ENCODE measurements at places on chromosomes 11 and 22. TPM values are rescaled to one million over a fixed set of nuclear protein-coding genes. Genes with fewer than 3 reads are reported as not detected.
A peak's percentile ranks its signal among the peaks of the same experiment; 100 is the strongest.

DNA sequence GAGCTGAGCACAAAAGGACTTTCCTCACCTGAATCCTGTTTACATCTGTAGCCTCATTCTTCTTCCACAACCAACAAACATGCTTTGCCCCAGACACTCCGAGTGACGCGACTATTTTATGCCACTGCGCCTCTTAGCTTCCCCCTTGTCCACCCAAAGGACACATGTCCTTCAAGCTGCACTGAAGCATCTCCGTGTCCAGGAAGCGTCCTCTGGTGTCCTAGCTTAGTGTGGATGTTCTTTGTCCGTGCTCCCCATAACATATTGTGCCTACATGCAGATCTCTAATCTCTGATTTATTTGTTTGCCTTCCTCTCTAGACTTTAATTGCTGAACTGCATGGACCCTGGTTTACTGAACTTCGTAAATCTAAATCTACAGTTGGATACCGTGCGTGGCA is 20.1 kb upstream of the CECR2 start:
- no peak for DNase-seq

- DNase-seq: no peak
Measured at GRCh38 chr11:134405841-134406240, 6.2 kb downstream of the B3GAT1 start.

The IZUMO1R gene
- not detected for total RNA-seq

The TEX12 gene
- total RNA-seq: not detected

DNA sequence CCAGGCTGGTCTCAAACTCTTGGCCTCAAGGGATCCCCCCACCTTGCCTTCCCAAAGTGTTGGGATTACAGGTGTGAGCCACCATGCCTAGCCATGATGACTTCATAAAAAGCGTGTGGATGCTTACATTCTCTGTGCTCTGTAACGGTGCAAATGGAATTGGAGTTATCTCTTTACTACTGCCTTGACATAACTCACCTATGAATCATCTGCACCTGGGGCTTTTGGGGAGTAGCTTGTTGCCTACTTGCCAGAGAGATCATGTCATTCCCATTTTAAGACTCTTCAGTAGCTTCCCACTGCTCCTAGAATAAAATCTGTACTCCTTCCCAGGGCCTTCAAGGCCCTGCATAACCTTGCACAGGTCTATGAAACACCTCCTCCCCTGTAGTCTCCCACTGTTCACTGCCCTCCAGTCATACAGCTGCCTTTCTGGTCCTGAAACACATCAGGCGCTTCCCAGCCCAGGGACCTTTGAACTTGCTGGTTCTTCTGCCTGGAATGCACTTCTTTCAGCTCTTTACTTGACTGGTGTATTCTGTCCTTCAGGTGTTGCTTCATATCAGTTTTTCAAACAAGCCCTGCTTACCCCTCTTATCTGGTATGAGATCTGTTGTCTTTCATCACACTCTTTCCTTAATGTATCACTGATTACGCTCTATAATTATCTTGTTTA is 19.6 kb upstream of the MOGAT2 start:
- DNase-seq: peak; percentile 47

- DNase-seq: peak; percentile 95
Measured at GRCh38 chr22:19806213-19807160, 45.9 kb downstream of the TBX1 start.

- DNase-seq: peak; percentile 59
Measured at GRCh38 chr11:94747601-94748041, 20.5 kb upstream of the AMOTL1 start.

GRCh38 chr11:132943706-132944568 is 588.4 kb downstream of the OPCML start:
- no peak for DNase-seq

The CAVIN3 gene
- 69.9 TPM for total RNA-seq

DNA sequence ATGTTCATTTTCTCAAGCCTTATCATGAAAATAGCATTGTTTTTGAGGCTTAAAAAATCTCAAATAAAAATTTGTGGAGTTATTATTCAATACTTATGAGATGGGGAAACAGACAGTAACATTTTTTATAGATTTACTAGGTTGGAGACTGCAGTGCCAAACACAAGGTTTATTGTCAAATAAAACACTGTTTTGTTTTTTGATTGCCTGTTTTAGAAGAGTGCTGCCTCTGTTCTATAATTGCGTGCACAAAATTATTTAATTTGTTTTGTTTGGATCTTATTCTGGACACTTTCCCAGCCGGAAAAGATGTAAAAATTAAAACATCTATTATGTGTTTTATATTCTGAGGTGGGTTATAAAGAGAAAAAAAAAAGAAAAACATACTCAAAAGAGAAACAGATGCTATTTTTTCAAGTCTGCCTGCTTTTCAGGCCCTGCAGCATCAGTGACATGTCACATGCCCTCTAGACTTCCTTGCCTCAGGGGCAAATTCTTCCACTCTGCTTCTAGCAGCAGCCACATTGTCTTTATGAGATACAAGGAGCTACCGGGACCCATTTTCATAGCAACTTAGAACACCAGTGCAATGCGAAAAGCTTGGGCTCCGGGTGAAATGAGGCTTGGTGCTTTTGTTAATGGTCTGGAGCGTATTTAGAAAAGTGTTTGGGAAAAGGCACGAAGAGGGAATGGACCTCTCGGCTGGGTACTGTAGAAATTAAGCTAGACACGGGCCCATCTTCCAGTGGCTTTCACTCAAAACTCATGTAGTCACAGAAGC is 77.5 kb downstream of the EFCAB6 start:
- no peak for DNase-seq

The PACSIN3 gene
- 67.0 TPM for total RNA-seq

- DNase-seq: peak; percentile 97
Measured at GRCh38 chr22:38171927-38172831, 9.5 kb downstream of the PLA2G6 start.

DNA sequence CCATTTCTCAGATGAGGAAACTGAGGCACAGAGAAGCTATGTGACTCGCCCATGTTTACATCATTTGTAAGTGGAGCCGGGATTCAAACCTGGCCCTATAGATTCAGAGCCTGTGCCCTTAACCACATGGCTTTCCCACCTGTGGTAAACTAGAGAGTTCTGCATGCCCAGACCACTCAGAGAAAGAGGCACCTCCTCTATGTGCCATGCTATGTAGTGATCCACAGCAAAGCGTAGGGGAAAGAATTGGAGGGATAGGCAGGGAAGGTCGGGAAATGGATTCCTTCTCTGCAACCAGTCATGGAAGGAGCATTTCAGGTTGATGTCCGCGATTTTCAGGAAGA is 15.4 kb upstream of the POU2AF2 start:
- no peak for DNase-seq

GRCh38 chr11:82871646-82872045 is 28.6 kb downstream of the PRCP start:
- DNase-seq: no peak

The OVOL1 gene
- not detected for total RNA-seq

The GTSE1 gene
- 19.9 TPM for total RNA-seq

DNA sequence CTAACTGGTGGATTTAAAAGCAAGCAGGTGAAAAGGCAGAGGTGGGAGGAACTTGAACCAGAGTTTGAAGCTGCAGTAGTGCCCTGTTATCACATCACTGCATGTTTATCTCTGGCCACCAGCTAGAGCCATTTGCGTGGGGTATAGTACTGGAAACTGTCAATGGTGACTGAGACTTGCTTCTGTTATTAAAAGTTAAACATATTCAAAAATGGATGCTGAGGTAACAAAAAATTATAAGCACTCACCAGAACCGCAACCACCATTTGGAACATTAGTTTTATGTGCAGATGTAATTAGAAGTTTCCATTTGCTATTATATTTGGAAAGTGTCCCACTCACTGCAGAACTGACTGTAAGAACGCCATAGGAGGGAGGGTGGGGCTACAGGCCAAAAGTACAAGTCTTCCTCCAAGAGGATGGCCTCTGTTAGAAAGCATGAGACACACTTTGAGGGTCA is 1.2 kb upstream of the CD59 start:
- DNase-seq: no peak

DNA sequence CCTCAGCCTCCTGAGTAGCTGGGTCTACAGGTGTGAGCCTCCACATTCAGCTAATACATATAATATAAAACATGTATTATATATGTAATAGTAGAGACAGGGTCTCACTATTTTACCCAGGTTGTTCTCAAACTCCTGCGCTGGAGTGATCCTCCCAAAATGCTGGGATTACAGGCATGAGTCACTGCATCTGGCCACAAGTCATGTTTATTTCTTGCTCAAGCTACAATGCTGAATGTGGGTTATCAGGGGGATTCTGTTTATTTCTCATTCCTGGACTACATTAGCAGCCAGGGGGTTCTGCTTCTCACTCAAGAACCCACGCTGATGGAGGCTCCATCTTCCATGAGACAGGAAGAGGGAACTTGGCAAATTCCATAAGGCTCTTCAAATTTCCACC is 24.8 kb downstream of the FOLR3 start:
- DNase-seq: no peak

DNA sequence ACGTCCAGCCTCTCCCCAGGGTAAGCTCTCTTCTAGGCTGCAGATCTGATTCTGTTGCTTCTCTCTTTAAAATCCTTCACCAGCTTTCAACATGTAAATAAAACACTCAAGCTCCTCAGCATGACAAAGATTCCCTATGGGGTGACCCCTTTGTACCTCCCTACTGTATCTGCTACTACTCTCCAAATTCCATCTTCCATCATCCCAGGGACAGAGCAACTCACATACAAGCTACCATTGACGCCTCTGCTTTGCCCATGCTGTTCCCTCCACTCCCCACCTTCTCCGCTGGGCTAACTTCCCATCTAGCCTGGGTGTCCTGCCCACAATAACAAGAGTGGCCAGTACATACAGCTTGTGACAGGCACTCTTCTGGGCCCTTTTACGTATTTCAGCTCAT is 207.5 kb upstream of the ZBED5 start:
- no peak for DNase-seq

DNA sequence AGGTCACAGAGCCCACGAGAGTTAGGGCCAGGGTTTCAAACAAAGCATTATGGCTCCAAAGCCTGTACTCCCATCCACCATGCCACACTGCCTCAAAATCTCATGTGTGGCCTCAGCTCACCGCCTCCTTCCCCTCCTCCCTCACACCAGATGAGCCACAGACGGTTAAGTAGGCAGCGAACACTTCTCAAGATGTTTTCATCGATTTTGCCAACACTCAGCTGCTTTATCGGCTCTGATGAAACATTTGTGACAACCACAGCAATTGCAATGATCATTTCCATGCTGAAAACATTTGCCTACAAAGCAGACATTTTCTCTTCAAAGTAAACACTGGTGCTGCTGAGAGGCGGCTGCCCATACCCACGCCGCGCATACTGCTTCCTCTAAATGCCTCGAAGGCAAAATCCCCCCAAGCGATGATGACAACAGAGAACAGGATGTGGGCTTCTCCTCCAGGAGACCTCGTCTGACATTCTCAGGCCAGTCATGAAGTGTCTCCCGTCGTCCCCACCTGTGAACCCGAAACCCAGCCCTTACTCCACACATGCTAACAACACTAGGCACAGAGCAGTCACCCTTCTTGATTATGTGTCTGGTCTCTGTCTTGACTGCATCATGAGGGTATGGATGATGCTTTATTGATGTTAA is 599.2 kb downstream of the SOX6 start:
- no peak for DNase-seq

GRCh38 chr11:19442554-19442910 is 201.8 kb upstream of the E2F8 start:
- DNase-seq: no peak

DNA sequence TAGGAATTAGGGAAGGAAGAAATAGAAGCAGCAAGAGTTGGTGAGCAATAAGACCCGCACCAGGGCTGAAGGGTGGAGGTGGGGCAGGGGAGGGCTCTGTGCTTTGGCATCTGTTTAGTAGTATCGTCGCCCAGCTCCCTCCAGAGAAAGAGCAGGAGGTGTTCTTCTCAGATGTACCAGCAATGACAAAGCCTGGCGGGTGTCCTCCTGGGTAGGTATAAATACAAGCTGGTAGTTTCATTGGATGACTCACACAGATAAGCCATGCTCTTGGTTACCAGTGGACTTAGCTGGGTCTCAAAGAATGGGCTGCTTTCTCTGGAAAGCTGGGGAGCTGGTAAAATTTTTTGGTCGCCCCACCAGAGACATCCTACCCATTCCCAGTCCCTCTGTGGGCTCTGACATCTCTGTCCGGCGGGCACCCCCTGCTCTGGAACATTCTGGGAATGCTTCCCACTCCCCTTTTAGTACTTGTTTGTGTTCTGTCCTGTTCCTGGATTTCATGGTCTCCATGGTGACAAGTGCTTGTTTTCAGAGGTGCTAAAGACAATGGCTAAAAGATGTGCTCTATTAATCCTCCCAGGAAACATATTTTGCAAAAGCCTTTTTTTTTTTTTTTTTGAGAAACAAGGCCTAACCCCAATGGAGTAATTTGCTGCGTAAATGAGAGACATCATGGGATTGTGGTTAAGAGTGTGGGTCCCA is 15.4 kb upstream of the TUBA8 start:
- DNase-seq: no peak

- no peak for DNase-seq
Measured at GRCh38 chr11:69292221-69292648, 1.7 kb upstream of the MYEOV start.
